Activated CD4-positive, alpha-beta T cell treated with anti-CD3 and anti-CD28 coated beads for 24 hours (primary cell): ENCODE measurements at places on chromosomes 5 and 9.

GRCh38 chr9:109861499-109861898, 81.5 kb downstream of the PALM2AKAP2 start:
- DNase-seq = no peak

- no peak for DNase-seq
Observed at GRCh38 chr5:36720688-36721087, 114.3 kb downstream of the SLC1A3 start.

DNA sequence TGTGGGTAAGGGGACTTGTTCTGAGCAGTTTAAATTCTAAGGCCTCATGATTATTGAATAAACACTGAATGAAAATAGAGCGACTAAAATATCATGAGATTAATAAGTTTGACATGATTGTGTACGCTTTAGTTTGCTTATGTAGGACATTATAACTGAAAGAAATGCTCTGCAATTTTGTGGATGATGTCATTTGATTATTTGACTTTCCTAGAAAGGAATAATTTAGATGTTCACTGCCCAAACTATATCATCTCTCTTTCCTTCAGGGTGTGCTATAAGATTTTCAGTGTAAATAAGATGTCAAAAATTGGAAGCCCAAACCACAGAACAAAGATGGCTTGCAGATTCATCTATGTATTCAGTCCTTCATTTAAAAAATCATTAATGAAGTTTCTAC, 115.7 kb upstream of the MTAP start:
- DNase-seq = no peak

GRCh38 chr5:177083357-177083756, 3.4 kb upstream of the FGFR4 start:
- no peak for DNase-seq
